GM13977 (cell line): ENCODE measurements at places on chromosomes 2 and 18.

DNA sequence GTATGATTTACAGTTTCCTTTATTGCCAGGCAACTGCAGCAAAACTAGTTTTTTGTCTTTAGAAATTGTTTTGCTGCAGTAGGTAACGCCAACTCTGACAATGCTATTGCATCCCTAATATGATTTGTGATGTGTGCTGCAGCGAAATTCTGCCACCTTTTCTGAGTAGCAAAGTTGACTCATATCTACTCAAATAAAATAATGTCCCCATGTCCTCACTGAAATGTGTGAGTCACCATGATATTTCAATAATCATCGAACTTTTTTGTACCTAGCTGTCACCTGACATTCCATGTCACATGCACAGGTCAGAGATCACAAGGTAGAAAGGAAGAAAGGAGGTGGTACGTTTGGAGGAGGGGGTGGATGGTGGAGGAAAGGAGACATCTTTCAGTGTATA is 205.0 kb downstream of the RAD51AP2 start:
- DNase-seq = no peak

GRCh38 chr2:103009871-103010270 is 248.0 kb downstream of the TMEM182 start:
- DNase-seq = no peak

DNA sequence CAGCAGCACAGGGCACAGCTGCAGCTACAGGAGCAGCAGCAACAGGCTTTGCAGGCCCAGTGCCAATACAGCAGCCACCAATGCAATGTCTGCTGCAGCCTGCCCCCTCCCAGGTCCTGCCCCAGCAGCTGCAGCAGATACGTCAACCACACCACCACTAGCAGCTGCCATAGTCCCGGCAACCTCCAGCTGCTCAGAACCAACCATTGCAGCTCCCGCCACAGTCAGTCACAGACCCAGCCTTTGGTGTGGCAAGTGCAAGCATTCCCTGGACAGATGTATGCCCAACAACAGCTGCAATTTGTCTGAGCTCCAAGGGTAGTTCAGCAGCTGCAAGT is 53.3 kb upstream of the TUBA3E start:
- DNase-seq = no peak

DNA sequence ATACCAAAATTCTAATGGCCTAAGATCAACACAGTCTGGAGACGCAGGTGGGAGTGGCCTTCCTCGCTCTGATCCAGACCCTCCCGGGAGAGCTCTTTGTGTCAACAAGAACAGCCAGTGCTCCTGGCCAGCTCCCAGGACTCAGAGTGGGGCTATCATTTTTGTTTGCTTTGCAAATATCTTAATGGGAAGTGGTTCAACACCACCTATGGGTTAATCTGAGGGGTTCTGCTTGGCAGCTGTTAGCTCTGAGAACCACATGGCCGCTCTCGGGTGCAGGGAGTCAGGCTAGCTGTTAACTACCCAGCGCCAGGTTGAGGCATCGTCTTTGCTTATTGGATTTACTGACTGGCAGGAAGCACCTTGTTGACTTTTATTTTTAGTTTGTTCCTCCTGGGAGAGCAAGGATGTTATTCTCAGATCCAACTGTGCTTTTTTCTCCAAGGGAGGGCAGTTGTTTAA is 184.8 kb upstream of the SP5 start:
- no peak for DNase-seq

- no peak for DNase-seq
Observed at GRCh38 chr2:150587547-150588505, 100.4 kb upstream of the RND3 start.

GRCh38 chr2:102049756-102050443 is 58.1 kb downstream of the IL1R2 start:
- no peak for DNase-seq

DNA sequence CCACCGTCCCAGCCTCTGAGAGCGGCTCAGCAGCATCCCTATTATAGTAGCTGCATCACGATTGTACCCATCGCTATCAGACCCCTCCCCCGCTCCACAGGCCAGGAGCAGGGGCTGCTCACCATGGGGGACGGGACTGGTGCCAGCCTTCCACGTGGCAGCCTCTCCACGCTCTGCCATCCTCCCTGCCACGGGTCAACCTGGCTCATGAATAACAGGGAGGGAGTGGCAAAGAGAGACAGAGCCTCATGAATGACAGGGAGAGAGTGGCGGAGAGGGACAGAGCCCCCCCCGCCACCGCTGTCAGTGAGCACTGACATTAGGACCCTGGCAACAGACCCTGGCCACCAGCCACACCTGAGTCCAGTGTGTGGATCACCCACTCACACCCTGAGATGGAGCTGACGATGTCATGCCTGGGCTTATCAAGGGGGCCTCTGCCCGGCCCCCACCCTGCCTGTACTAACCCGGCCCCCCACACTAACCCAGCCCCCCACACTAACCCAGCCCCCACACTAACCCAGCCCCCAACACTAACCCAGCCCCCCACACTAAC is 16.9 kb downstream of the CROCC2 start:
- DNase-seq = no peak

GRCh38 chr2:198114064-198114463 is 309.7 kb downstream of the PLCL1 start:
- no peak for DNase-seq

GRCh38 chr2:145220496-145220895 is 700.6 kb upstream of the ZEB2 start:
- no peak for DNase-seq

GRCh38 chr2:175630280-175631244 is 371.5 kb downstream of the LNPK start:
- no peak for DNase-seq

DNA sequence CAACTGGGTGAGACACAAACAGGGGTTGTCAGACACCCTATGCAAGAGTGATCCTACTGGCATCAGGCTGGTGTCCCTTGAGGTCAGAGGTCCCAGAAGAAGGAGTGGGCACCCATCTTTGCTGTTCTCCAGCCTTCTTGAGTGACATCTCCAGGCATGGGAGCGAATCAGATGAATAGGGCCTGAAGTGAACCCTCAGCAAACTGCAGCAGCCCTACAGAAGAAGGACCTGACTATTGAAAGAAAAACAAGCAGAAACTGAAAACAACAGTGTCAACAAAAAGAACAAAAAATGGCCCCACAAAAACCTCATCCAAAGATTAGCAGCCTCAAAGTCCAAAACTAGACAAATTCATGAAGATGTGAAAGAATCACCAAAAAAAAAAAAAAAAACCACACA is 1229.7 kb upstream of the CRIM1 start:
- DNase-seq = no peak

- peak; percentile 4 for DNase-seq
Observed at GRCh38 chr2:55985406-55985805, 61.8 kb upstream of the EFEMP1 start.

- DNase-seq = no peak
Observed at GRCh38 chr2:10878268-10878915, 33.3 kb upstream of the KCNF1 start.

DNA sequence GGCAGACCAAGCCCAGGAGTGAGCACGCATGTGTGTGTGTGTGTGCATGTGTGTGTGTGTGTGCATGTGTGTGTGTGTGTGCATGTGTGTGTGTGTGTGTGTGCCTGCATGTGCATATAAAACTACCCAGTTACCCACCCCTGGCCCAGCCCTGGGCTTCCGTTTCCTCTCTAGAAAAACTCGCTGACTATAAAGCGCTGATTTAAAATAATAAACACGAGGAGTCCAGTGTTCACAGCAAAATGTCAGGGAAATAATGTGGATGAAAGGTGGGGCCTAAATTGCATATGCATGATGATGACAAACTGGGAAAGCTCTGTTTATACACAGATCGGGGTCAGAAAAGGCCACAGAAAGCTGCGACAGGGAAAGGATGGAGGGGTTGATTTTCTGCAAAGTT is 7.5 kb downstream of the ADCY3 start:
- no peak for DNase-seq

- no peak for DNase-seq
Observed at GRCh38 chr2:96663829-96664228, 21.3 kb downstream of the FER1L5 start.

DNA sequence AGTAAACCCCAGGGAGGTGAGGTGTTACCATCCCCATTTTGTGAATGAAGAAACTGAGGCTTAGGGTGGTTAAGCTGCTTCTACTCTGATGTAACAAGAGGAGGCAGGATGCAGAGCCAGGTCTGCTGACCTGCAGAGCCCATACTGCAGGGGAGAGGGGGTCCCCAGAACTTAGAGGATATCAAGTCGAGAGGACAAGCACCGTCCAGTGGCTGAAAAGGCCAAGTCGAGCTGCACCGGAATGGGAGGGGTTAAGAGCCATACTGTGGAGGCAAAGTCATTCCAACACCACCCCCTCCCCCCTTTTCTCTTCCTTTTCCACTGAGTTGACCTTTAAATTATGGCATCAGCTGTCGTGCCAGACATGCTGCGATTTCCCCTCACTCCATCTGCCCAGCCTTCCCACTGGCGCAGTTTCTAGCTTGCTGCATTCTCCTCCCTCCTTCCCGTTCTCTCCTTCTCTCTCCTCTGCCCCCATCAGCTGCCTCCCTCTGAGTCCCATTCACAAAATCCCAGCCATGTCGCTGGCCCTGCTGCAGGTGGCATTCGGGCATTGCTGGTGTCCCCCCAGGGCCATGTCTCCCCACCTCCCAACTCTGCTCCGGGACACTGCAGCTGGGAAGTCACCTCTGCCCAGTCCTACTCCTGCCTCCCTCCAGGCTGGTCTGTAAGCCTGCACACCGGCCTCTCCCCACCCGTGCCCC is 346.9 kb downstream of the DYSF start:
- no peak for DNase-seq

DNA sequence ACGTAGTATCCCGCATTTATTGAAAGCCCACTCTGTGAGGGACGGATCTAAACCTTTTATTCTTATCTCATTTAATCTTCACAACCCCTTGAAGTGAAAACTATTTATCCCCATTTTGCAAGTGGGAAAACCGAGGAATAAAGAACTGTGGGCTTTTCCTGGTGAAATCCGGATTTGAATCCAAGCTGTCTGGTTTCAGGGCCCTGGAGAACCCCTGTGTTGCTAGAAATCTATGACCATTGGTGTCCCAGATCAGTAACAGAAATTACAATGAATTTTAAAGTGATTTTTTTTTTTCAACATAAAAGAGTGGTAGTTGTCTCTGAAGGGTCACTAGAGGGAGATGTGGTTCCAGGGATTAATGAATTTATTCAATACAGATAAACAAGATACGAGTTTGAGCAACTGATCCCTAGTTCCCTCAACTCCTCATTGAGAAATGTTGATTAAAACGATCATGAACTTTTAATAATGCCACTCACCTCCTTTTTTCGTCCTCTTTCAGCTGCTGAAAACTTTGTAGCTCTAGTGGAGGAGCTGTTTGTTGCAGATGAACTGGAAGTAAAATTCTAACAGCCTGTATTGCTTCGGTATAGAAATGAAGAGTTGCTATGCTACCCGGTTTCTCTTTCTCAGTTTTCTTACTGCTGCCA is 940 bp downstream of the XRCC5 start:
- no peak for DNase-seq

DNA sequence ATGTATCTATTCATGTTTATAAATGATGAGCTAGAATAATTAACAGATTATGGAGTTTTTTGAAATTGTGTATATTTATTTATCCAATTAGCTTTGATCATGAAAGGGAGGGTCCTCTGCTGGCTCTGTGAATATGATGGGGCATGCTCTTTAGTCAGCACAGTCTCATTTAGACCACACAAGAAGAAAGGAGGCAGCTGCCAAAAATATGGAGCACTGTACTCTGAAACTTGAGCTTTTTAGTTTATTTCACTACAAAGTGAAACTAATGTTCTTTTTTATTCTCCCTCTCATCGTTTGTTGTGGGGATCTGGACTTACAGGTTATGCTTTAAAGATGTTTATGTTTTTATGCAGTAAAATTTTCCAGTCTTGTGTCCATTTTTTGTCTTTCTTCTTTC is 266.9 kb upstream of the GULP1 start:
- no peak for DNase-seq

GRCh38 chr18:48122816-48123215 is 192.4 kb upstream of the SMAD2 start:
- no peak for DNase-seq

DNA sequence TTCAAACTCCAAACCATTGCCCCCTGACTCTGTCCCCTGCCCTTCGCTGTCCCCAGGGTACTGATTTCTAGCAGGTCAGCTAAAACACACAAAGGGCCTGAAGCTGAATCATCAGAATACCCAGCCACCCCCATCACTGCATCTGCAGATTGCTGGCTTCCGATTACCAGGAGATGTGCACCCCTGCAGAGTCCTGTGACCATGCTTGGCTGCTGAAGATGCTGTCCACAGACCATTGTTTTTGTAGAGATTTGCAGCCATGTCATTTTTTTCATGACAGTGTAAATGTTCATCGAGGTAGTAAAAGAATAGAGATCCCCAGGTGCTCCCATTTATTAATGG is 463.3 kb downstream of the STK39 start:
- DNase-seq = no peak

- DNase-seq = no peak
Observed at GRCh38 chr2:139020287-139020686, 240.1 kb upstream of the NXPH2 start.

- DNase-seq = no peak
Observed at GRCh38 chr2:223055836-223056235, 3.8 kb downstream of the KCNE4 start.

GRCh38 chr2:180662941-180663471 is 317.4 kb upstream of the UBE2E3 start:
- DNase-seq = no peak

GRCh38 chr2:177245010-177245422 is 19.5 kb downstream of the NFE2L2 start:
- DNase-seq = no peak

GRCh38 chr18:23291456-23292205 is 156.3 kb downstream of the CABLES1 start:
- no peak for DNase-seq

DNA sequence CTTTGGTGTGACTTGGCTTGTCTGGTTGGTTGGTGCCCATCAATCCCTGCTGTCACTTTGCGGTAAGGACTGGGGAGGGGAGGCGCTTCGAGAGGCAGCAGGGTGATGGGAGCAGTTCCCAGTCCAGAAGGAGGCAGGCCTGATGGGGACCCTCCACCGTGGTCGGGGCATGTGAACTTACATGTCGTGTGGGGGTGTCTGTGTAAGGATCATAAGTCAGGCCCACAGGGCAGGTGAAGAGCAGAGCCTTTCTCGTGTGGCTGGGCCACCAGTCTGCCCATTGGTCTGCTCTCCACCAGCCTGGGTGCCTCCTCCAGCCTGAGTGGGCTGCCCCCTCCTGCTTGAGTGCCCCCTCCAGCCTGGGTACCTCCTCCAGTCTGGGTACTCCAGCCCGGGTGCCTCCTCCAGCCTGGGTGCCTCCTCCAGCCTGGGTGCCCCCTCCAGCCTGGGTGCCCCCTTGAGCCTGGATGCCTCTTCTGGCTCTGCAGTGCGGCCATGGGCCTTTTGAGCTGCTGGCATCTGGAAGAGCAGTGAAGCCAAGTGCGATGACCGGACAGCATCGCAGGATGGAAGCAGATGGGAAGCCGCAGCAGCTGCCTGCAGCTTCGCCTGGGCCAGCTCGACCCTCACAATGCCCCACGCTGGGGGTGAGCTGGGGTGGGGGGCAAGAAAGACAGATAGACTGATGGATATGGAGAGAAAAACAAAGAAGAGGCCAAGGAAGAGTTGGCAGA is 25.0 kb downstream of the ATOH8 start:
- DNase-seq = no peak

GRCh38 chr2:129189617-129190319 is 789.7 kb upstream of the RAB6C start:
- no peak for DNase-seq

- DNase-seq = peak; percentile 26
Observed at GRCh38 chr2:241849616-241850543, 8.8 kb downstream of the PDCD1 start.
